ENCODE measurements at places on chromosomes 11 and 22.
A peak's percentile ranks its signal among the peaks of the same experiment; 100 is the strongest.

DNA sequence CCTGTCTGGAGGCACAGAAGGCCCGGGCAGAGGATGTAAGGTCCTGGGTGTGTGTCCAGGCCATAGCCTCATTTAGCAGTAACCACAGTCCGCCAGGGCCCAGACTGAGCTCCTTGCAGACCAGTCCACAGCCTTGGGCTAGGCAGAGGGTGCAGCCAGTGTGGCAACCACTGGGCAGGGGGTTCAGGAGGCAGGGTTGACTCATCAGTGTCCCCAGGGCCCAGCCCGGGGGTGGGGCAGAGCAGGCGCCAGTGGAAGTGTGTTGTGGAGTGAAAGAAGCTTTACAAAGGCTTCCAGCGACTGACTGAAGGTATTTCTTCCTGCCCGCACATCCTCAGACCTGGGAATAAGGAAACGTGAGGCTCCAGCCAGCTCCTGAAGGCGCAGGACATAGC is 27.7 kb upstream of the WNT11 start:
- DNase-seq = peak; percentile 23

GRCh38 chr11:31060880-31061279 is 308.7 kb downstream of the DCDC1 start:
- no peak for DNase-seq

DNA sequence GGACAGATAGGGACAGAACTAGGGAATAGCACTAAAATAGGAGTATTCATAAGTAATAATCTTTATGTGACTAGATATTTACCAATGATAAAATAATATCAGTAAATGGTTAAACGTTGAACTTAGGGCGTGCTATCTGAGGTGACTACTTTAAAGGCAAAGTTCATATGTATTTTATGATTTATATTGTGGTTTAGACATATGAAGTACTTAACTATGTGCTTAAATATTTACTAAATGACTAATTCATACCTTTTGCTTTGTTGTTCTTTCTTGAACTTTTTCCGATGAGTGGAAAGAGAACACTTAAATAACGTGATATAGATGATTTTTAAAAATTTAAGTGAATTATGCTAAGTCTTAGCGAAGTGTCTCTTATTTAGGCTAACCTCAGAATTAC is 14.7 kb downstream of the LUZP2 start:
- DNase-seq = no peak

GRCh38 chr11:47152126-47152952 is 24.3 kb downstream of the ARFGAP2 start:
- no peak for DNase-seq

- no peak for DNase-seq
Observed at GRCh38 chr11:109422870-109423465, 978 bp downstream of the C11orf87 start.

- no peak for DNase-seq
Observed at GRCh38 chr22:37672920-37673455, 2.4 kb upstream of the LGALS1 start.

DNA sequence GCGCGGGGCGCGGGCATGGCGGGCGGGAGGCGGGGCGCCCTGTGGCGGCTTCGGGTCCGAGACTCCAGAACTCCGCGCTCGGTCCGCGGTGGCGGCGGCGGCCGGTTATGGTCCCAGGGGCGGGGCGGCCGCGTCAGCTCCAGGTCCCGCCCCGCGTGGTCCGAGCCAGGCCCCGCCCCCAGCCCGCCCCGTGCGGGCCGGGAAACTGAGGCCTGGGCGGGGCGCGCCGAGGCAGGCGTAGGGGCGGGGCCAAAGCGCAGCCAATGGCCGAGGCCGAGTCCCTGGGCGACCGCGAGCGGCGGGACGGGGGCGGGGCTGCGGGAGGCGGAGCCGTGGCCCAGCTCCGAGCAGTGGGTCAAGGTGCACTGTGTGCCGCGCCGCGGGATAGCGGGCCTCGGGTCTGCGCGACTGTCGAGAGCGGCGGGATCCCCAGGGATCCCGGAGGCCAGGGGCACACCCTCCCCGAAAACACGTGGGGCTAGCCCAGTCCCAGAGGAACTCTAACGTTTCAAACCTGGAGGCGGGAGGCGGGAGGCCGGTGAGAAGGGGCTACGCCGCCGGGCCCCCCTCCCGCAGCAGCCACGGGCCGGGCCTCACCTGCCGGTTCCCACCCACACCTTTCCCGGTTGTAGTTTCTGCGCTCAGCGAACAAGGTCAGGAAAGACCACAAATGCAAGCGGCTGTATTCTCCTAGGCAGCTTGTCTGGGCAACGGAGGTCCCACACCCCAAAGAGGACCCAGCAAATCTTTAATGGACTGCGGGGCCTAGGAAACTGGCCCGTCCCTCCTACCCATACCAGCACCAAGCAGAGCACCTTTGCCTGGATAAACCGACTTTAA is at the start of gene SLC25A1:
SLC25A1 (minus strand) TSS at position 80 of the 840 bp plus-strand sequence; CDS start at position 17, 63 bp downstream.
- peak; percentile 80 for DNase-seq
